Motor neuron (in vitro differentiated cells): ENCODE measurements at places on chromosomes 12 and 14. TPM values are rescaled to one million over a fixed set of nuclear protein-coding genes. Genes with fewer than 3 reads are reported as not detected.
A peak's percentile ranks its signal among the peaks of the same experiment; 100 is the strongest.

Gene MTRFR
- 25.3 and 27.2 TPM in 2 replicates for total RNA-seq

Gene IL26
- total RNA-seq = not detected in 2 replicates

Gene GPHN
- total RNA-seq = 31.7 and 33.2 TPM in 2 replicates

Gene BHLHE41
- 0.49 and 0.52 TPM in 2 replicates for total RNA-seq

GRCh38 chr12:12182703-12183365 is 84.0 kb downstream of the LRP6 start:
- peak; percentile 96 for ATAC-seq

GRCh38 chr14:22976620-22977433 is 5.5 kb downstream of the AJUBA start:
- no peak for ATAC-seq

GRCh38 chr14:30211326-30211725 is 283.7 kb upstream of the PRKD1 start:
- no peak for ATAC-seq

GRCh38 chr12:123118497-123118896 is 32.4 kb downstream of the PITPNM2 start:
- ATAC-seq = peak; percentile 37

GRCh38 chr14:21055432-21056117 is 2.0 kb upstream of the RNASE8 start:
- no peak for ATAC-seq

DNA sequence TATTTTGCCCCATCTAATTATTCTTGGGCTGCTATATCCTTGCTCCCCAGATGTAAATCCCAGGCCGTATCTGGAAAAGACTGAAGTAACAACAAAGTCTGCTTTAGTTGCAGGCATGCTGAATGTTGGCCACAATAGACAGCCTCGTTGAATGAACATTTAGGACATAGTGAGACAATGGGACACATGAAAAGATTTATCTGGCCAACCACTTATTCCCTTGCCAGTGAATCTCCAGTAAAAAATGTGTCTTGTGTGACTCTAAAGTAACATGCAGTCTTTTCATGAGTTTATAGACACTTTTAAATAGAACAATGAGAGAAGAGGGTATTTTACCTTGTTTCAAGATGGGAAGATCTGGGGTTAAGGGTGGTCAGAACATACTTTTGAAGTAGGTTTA is 60.2 kb upstream of the STXBP6 start:
- ATAC-seq = no peak

DNA sequence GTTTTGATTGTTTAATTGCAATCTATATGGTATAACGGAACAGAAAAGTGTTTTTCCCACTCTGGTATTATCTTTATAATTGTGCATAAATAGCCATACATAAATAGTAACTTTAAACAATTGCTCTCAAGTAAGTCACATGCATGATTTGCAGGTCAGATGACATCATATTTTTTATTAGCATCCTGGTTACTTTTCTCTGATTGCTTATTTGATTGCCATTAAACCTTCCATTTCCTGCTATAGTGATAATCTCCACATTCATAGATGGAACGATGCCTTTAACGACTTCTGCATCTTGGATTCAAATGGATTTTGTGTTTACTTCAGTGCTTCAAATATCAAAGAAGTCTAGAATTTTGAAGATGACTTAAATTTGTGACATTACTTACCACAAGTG is 3.5 kb upstream of the KLRK1 start:
- no peak for ATAC-seq

GRCh38 chr14:86533834-86534233 is 1003.9 kb downstream of the FLRT2 start:
- no peak for ATAC-seq
